Thyroid gland (tissue), 4 donors: ENCODE measurements at places on chromosomes 7 and 10. TPM values are rescaled to one million over a fixed set of nuclear protein-coding genes. Genes with fewer than 3 reads are reported as not detected.

DNA sequence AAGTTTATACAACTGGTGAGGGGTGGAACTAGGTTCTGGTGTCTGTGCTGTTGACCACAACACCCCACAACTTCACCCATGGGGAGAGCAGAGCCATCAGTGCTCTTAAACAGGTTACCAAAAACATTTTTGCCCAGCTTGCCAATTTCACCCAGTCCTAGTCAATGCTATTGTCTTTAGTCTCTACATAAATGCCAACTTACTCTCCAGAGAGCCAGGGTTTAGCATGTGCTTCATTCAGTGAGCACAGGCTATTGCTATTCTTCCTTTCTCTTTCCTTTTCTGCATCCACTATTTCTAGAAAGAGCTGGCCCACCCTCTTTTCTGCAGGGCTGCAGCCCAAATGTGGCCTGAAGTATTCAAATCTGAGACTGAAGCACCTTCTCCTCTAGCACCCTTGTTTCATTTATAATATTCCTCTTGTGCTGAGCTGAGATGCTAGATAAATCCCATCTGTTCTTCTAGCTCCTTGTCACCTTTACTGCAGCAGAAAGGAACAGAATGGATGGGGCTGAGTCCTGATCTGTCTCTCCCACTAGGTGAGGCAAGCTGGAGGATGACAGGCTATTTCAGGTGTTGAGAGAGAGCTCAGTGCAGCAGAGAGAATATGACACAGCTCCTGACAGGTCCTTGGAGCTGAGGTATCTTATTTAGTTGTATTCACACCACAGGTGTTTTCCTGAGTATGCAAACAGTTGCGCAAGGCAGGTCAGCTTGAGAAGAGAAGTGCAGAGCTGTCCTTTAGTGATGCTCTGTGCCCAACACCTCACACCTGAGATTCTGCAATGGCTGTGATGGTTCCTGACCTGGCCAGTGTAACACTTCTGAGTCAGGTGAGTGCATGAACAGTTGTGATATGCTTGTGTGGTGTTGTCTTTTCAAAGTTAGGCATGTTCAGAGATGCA is 819.2 kb downstream of the CCSER2 start:
- DNase-seq = peak; percentile 6
- peak overlapping the region; percentile 71 for H3K27ac ChIP-seq
- peaks cover 9% of the 10 kb centered on the region for H3K4me1 ChIP-seq
- no peaks in the 10 kb centered on the region for H3K27me3 ChIP-seq
- H3K36me3 ChIP-seq = no peaks in the 10 kb centered on the region
- H3K4me3 ChIP-seq = no peak overlapping the region

- no peak overlapping the region for H3K4me3 ChIP-seq
- no peak for DNase-seq
- H3K27me3 ChIP-seq = no peaks in the 10 kb centered on the region
- H3K4me1 ChIP-seq = no peaks in the 10 kb centered on the region
- no peaks in the 10 kb centered on the region for H3K36me3 ChIP-seq
Measured at GRCh38 chr7:57404967-57405421, 45.0 kb upstream of the ZNF716 start.

GRCh38 chr7:42494199-42494710 is 257.2 kb upstream of the GLI3 start:
- peaks cover 12% of the 10 kb centered on the region for H3K4me1 ChIP-seq
- no peak for DNase-seq
- H3K36me3 ChIP-seq = no peaks in the 10 kb centered on the region

GRCh38 chr7:17991866-17992648 is 35.6 kb downstream of the PRPS1L1 start:
- H3K27me3 ChIP-seq = no peaks in the 10 kb centered on the region
- peaks cover 30% of the 10 kb centered on the region for H3K4me1 ChIP-seq
- no peak for DNase-seq

GRCh38 chr7:108413782-108414492 is 42.3 kb downstream of the NRCAM start:
- H3K36me3 ChIP-seq = no peaks in the 10 kb centered on the region
- no peaks in the 10 kb centered on the region for H3K27me3 ChIP-seq
- no peak overlapping the region for H3K4me3 ChIP-seq
- no peak for DNase-seq
- H3K4me1 ChIP-seq = peaks cover 6% of the 10 kb centered on the region

- no peaks in the 10 kb centered on the region for H3K4me1 ChIP-seq
- no peaks in the 10 kb centered on the region for H3K36me3 ChIP-seq
- no peaks in the 10 kb centered on the region for H3K27me3 ChIP-seq
- no peak for DNase-seq
- no peak overlapping the region for H3K27ac ChIP-seq
- H3K4me3 ChIP-seq = no peak overlapping the region
Measured at GRCh38 chr10:127600479-127600878, 51.4 kb downstream of the NPS start.

Gene GRM3
- not detected for total RNA-seq

Gene GJD4
- not detected for total RNA-seq

Gene CYP2W1
- not detected for total RNA-seq

Gene UBTD1
- 7.8 TPM for total RNA-seq

Gene SCIN
- 8.4 TPM for total RNA-seq
